C1 segment of cervical spinal cord (tissue), 14 donors: ENCODE measurements at places on chromosomes 7 and 10.

- DNase-seq: no peak
These were observed 189.1 kb upstream of the FRMD4A start for GRCh38 chr10:14519785-14520184.

DNA sequence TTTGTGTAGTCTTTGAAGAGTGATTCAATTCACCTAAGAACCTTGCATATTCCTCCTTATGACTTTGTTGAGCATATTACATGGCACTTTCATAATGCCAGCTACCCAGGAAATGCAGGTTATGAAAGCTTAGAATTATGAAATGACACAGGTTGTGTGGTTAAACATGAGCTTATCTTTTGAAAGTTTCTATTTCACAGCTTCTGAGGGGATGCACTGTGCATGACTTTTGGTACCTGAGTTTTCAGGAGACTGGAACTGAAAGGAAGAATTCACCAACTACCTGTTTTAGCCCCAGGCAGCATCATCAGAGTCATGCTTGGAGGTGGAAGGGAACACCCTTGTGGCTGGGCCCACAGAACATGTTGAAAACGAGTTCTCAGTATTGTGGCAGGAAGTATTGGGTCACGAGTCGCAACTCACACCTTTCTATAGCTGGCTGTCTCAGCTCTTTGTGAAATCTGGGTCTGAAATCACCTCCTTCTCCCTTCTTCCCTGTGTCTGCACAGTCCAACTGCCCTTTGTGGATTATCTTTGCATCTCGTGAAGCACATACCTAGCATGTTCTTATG, 228.2 kb downstream of the PTEN start:
- DNase-seq: no peak

- DNase-seq: no peak
These were observed 28.6 kb upstream of the DMBT1 start for GRCh38 chr10:122531939-122532338.

DNA sequence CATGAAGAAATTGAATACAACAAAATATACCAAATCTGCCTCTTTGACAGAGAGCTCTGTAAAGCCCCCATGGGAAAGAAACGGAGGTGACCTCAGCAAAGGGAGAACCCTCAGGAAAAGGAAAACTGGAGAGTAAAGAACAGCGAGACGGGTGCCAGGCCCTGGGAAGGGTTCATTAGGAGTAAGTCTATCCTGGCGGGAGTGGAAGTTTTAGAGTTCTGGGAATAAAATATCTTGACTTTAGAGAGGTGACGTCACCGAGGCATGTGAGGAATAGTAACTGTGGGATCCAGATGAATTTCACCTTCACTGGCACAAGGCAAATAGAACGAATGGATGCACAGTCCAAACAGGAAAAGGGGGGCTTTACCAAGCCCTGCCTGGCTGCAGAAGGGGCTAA, 362.8 kb upstream of the IGFBP3 start:
- DNase-seq: no peak

- DNase-seq: no peak
These were observed 12.1 kb downstream of the ASB13 start for GRCh38 chr10:5654218-5654755.

- no peak for DNase-seq
These were observed 563.1 kb downstream of the INHBA start for GRCh38 chr7:41139789-41140188.

DNA sequence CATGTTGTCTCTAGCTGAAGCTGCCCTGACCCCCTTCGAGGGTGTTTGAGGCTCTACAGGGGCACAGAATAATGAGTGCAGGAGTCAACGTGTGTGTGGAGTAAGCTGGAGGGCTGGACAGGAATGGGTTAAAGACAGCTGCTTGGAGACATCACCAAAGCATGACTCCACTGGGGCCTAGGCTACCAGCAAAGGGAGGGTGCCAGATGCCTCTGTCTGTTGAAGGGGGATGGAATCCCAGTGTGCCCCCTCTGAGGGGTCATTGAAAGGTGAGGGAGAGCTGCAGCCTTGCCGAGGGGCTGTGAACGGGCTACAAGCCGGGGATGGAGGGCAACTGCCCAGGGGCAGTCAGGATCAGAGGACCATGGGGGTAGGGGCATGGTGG, 51.7 kb upstream of the PODXL start:
- no peak for DNase-seq
